Amygdala (tissue), 56 donors: ENCODE measurements at places on chromosomes 4 and X.

DNA sequence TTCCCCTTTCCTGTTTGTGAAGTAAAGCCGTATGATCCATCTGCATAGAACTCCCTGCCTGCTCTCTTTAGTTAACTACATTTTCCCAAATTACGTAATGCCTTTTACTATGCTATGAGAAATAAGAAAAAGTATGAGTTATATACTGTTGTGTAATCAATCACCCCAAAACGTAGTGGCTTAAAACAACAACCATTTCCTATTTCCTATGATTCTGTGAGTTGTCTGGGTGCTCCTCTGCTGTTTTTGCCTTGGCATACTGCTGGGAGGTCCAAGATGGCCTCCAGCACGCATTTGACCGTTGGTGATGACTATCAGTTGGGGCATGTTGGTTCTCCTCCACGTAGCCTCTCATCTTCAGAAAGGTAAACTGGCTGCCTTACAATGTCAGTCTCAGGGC lies 39.8 kb downstream of the BBS12 start:
- DNase-seq = no peak

GRCh38 chr4:114349543-114350175 lies 248.9 kb upstream of the UGT8 start:
- no peak for DNase-seq

DNA sequence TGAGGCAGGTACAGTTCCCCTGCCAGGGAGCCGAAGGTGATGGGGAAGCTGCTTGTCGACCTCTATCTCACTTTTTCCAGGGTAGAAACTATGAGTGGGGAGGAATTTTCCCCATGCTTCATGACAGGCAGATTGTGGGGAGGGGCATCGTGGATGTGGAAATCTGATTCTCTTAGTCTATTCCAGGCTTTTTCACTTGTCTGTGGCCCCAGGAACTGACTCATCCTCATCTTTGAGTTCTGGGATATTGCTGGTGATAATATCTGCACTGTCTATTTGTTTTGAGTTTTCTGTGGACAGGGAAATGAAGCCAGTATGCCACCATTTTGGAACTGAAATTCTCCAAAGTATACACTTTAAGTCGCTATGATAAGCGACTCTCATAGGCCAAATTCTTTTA lies 7.6 kb upstream of the TLR2 start:
- DNase-seq = no peak

- DNase-seq = no peak
Measured at GRCh38 chr4:72110886-72111285, 79.1 kb downstream of the NPFFR2 start.

DNA sequence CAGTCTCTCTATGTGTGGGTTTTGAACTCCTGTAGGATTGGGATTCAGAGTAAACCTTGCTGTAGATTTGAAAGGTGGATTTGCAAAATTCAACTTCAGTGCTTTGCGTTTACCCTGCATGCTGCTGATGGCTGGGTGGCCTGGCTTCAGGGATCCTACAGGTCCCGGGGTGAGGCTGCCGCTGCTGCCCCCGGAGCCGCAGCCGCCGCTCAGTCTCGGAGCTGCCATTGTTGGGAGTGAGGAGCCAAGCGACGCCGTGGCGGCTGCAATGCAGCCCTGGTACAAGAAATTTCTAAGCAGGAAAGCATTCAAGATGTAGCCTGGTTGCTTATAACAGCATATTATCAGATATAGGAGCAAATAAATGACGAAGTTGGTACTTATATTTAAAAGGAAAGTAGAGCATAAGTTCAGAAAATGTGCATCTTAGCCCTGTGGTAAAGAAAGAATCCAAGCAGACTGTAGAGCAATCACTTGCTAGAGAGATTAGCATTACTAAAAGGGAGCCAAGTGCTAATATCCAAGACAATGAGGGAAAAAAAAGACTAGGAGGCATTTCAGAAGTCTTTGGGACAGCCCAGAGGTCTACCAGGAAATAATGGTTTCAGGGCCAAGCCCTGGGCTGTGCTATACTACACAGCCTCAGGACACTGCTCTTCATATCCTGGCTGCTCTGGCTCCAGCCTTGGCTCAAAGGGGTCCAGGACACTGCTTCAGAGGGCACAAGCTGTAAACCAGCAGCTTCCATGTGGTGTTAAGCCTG lies 36.9 kb upstream of the CHIC1 start:
- no peak for DNase-seq

DNA sequence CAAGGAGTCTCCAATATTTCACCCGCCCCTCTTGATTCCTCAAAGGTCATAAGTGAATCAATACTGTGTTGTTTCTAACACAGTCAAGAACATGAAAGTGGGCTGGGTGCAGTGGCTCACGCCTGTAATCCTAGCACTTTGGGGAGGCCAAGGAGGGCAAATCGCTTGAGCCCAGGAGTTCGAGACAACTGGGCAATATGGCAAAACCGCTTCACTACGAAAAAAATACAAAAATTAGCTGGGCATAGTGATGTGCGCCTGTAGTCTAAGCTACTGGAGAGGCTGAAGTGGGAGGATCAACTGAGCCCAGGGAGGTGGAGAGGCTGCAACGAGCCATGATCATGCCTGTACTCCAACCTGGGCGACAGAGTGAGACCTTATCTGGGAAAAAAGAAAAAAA lies 3.4 kb downstream of the ACSL1 start:
- no peak for DNase-seq

DNA sequence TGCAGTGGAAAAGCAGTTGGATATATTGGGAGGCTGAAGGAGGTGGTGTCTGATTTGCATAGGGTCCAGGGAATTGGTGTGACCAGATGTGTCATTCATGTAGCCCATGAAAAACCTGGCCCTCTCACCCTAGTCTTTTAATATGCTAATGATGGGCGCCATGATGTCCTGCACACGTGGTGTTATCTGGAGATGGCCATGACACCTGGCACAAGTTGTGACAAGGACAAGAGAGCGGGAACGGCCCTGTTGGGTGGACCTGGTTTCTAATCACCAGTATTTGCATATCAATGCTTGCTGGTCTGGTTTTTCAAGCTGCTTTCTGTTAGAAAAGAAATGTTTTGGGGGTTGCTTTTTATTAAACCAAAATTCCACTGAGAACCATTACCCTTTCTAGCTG lies 87.4 kb downstream of the ZXDA start:
- DNase-seq = no peak

GRCh38 chr4:36207831-36208520 lies 36.3 kb downstream of the ARAP2 start:
- no peak for DNase-seq

GRCh38 chrX:124910611-124911010 lies 409.1 kb upstream of the TEX13C start:
- no peak for DNase-seq

- no peak for DNase-seq
Measured at GRCh38 chr4:100984901-100985300, 362.4 kb downstream of the PPP3CA start.
